ENCODE measurements at places on chromosomes 3 and 15. TPM values are rescaled to one million over a fixed set of nuclear protein-coding genes. Genes with fewer than 3 reads are reported as not detected.

Gene SMAD6
- 58.6 TPM for total RNA-seq

DNA sequence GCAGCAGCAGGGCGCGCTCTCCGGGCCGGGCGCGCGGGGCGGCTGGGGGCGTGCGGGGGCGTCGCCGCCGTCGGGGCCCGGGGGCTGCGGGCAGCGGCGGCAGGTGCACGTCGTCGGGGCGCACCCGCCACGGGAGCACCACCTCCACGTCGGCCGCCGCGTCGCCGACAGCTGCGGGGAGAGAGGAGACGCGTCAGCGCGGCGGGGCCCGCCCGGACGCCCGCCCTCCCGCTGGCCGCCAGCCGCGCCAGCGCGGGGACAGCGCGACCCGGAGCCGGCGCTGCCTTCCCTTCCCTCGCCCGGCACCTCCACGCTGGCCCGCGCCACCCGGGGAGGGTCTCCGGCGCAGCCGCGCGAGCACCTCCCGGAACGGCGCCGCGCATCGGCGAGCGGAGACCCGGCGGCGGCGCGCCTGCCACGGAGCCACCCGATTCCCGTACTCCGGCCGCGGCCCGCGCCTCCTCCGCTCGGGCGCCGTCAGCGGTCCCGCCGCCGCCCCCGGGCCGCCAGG is 481 bp downstream of the ADAMTS17 start:
- no peak overlapping the region for H3K27ac ChIP-seq
- peaks cover 69% of the 10 kb centered on the region for H3K27me3 ChIP-seq
- H3K4me1 ChIP-seq, result peaks cover 7% of the 10 kb centered on the region
- H3K4me3 ChIP-seq, result peak overlapping the region; percentile 62
- H3K36me3 ChIP-seq, result peaks cover 16% of the 10 kb centered on the region
- peak; percentile 13 for DNase-seq

Gene GPD1L
- 13.4 TPM for total RNA-seq

Gene C2CD4B
- total RNA-seq, result 18.8 TPM

Gene PLSCR2
- total RNA-seq, result 2.9 TPM

DNA sequence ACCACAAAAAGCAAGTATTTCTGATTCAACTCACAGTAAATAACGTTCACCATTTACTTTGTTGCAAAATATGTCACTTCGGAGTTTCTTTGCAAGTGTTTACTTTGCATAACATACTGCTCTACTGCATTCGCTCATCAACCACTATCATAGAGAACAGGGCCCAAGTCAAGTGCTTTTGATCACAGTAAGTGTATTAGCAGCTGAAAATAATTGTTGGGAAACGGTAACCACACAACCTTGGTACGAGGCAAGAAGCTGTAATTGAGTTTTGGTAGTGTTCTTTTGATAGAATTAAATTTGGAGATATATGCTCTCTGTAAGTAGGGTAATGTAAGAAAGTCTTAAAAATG is 80.1 kb downstream of the SATB1 start:
- H3K27ac ChIP-seq, result no peak overlapping the region
- no peak for DNase-seq
- peaks cover 5% of the 10 kb centered on the region for H3K36me3 ChIP-seq
- no peaks in the 10 kb centered on the region for H3K27me3 ChIP-seq
- no peaks in the 10 kb centered on the region for H3K4me1 ChIP-seq
- no peak overlapping the region for H3K4me3 ChIP-seq

Gene ETV5
- 95.9 TPM for total RNA-seq

GRCh38 chr15:60685346-60685937 is 206.5 kb upstream of the ICE2 start:
- H3K4me3 ChIP-seq, result no peak overlapping the region
- no peak for DNase-seq
- peaks cover 11% of the 10 kb centered on the region for H3K27me3 ChIP-seq
- no peaks in the 10 kb centered on the region for H3K4me1 ChIP-seq
- H3K27ac ChIP-seq, result no peak overlapping the region
- no peaks in the 10 kb centered on the region for H3K36me3 ChIP-seq

DNA sequence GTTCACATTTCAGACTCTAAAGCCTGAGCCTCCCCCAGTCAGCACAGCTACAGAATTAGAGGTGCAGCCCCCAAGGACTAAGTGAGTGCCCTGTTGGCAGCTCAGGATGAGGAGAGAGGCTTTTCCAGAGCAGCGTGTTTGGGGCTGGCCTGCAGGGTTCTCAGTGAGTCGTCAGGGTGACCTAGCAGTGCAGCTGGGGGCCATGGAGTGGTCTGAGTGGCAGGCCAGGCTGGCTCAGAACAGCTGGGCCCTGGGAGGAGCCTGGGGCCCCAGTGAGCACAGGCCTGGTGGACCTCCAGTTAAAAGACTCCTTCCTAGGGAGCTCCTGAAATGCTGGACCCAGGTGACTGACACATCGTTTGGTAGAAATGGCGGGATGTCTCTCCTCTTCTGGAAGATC is 108.3 kb downstream of the SLC49A4 start:
- no peak overlapping the region for H3K4me3 ChIP-seq
- no peak for DNase-seq
- no peaks in the 10 kb centered on the region for H3K27me3 ChIP-seq
- no peaks in the 10 kb centered on the region for H3K36me3 ChIP-seq
- H3K27ac ChIP-seq, result no peak overlapping the region

Gene SEMA3G
- 0.12 TPM for total RNA-seq

- H3K4me1 ChIP-seq, result no peaks in the 10 kb centered on the region
- H3K27ac ChIP-seq, result no peak overlapping the region
- H3K4me3 ChIP-seq, result no peak overlapping the region
- H3K27me3 ChIP-seq, result peaks cover 79% of the 10 kb centered on the region
- no peak for DNase-seq
These were observed 6.1 kb upstream of the HHATL start for GRCh38 chr3:42708611-42709151.

GRCh38 chr3:197912741-197913476 is 37.1 kb upstream of the RPL35A start:
- H3K4me3 ChIP-seq, result no peak overlapping the region
- no peaks in the 10 kb centered on the region for H3K36me3 ChIP-seq
- DNase-seq, result no peak
- no peaks in the 10 kb centered on the region for H3K4me1 ChIP-seq
- no peak overlapping the region for H3K27ac ChIP-seq

Gene TLR9
- 0.27 TPM for total RNA-seq

GRCh38 chr3:133877221-133877620 is 18.5 kb downstream of the RAB6B start:
- no peaks in the 10 kb centered on the region for H3K4me1 ChIP-seq
- peaks cover 70% of the 10 kb centered on the region for H3K27me3 ChIP-seq
- no peak for DNase-seq
- no peak overlapping the region for H3K4me3 ChIP-seq

DNA sequence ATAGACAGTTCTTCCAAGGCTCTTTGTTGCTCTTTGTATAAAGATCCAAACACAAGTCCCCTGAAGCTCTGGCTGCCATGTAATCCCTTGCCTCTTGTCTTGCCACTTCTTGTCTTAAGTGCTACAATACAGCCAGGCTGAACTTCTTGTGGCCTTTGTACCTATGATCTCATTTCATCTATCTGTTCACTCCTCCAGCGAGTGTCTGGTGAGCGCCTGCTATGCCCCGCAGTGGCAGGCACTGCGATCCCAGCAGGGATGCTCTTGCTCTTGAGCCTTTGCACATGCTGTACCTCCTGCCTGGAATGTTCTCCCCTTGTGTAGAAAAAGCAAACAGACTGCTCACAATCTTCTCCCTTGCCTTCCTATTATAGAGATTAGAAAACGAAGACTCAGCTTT is 81.9 kb upstream of the ADPGK start:
- no peaks in the 10 kb centered on the region for H3K4me1 ChIP-seq
- no peaks in the 10 kb centered on the region for H3K36me3 ChIP-seq
- H3K27me3 ChIP-seq, result peaks cover 96% of the 10 kb centered on the region
- H3K27ac ChIP-seq, result no peak overlapping the region
- DNase-seq, result no peak
- H3K4me3 ChIP-seq, result no peak overlapping the region

DNA sequence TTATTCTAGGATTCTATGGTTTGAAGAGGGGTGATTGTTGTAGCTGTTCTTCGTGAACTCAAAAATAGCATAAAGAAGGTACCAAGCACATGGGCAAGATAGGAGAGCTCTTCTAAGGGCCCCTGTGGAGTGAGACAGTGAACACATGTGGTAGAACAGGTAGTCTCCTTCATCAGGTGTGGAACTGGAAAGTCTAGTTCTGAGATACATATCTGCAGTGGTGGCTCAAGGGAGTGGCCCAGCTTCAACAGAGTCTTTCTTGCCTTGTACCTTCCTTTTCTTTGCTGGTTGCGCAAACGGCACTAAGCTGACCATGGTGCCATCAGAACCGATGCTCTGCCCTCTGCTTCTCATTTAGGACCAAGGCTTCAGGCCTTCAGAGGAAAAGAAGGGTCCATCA is 65.2 kb downstream of the CERS3 start:
- peaks cover under 1% of the 10 kb centered on the region for H3K27me3 ChIP-seq
- H3K36me3 ChIP-seq, result no peaks in the 10 kb centered on the region
- H3K27ac ChIP-seq, result no peak overlapping the region
- DNase-seq, result peak; percentile 15
- H3K4me1 ChIP-seq, result peaks cover 9% of the 10 kb centered on the region
- H3K4me3 ChIP-seq, result no peak overlapping the region
